Fibroblast of the conjunctiva (primary cell): ENCODE measurements at places on chromosomes 6 and 20.
A peak's percentile ranks its signal among the peaks of the same experiment; 100 is the strongest.

DNA sequence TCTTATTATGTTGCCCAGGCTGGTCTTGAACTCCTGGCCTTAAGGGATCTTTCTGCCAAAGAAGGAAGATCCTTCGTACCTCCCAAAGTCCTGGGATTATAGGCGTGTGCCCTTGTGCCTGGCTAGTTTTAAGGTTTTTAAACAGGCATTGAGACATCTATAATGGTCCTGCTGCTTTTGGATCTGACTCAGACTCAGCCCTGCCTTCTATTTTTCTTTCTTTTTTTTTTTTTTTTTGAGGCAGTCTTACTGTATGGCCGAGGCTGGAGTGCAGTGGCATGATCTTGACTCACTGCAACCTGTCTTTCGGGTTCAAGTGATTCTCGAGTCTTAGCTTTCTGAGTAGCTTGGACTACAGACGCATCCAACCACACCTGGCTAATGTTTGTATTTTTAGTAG is 73.7 kb downstream of the PHF20 start:
- DNase-seq, result no peak

GRCh38 chr20:1287306-1287705 is 21.2 kb downstream of the SNPH start:
- DNase-seq, result no peak

DNA sequence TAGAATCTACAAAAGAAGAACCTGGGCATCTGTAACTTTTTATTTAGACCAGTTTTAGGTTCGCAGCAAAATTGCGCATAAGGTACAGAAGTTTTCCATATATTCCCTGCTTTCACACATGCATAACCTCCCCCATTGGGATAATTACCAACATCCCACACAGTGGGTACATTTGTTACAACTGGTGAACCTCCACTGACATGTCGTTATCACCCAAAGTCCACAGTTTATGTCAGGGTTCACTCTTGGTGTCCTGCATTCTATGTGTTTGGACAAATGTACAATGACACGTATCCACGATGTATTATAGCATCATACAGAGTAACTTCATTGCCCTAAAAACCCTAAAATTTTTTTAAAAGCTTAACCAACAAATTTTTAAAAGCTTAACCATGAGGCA is 109.7 kb downstream of the SMLR1 start:
- no peak for DNase-seq

GRCh38 chr6:109255946-109256640 is 126.2 kb downstream of the CD164 start:
- DNase-seq, result no peak

DNA sequence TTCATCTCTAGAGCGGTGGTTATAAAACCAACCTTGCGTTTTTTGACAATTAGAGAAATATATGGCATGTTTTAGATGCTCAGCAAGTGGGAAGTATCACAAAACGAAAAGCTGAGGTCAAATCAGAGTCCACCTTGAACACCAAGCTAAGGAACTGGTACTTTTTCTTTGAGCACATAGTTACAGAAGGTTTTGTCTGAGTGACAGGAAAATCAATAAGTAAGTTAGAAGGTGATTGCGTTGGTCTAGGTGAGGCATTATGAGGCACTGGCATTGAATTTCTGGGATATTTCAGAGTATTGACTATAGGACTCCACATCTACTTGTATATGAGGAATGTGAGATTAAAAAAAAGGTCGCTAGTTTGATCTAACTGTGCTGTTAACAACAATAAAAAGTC is 597 bp upstream of the HINT3 start:
- DNase-seq, result no peak

DNA sequence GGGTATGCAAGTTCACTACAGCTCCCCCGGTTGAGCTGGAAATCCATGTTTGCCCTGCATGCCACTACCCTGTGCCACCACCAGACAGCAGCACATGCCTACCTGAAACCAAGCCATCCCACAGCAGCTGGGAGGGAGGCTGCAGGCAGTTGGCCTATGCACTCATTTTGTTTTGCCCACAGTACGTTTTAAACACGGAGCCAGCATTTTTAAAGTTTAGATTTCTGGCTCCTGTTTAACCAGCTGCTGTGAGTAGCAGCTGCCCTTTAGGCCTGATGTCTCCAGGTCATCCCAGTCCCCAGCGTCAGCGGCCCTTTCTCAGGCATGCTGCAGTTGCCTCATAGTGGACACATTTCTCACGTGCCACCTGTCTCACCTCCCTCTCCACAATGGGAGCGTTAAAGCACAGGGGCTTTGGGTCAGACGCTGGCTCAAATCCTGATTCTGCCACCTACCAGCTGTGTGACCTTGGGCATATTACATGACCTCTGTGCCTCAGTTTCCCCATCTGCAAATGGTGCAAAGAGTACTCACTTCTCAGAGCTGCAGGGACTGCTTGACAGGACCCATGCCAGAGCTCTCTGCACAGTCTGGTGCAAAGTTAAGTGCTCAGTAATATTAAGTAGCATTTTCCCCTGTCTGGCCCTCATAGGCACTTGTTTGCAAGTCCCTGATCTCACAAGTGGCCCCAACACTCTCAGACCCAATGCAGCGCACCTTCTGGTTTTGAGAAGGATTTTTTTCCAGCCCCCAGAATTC is 8.2 kb upstream of the UBE2V1 start:
- DNase-seq, result peak; percentile 30

DNA sequence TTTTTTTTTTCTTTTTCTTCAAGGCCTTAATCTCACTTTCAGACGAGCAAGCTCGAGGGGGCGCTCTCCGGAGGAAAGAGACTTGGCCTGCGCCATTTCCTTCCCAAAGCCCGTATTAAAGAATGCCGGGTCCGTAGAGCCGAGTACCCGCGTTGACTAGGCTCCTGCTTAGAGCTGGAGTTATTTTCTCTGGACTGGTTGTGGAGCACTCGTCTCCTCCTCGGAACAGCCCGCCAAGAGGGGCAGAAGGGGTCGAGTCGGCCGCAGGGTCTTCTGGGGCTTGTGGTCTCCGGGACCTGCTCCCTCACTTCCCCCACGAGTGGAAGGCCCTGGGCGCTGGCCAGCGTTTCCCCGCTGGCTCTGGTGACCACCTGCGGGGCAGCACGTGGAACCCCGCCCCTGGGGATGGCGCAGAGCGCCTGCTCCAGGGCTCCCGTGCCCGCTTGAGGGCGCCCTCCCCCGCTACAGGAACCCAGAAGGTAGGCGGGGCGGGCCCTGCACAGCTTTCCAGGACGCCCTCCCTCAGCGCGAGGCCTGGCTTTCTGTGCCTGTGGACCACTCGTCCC is 2.7 kb upstream of the MEI4 start:
- DNase-seq, result no peak

GRCh38 chr6:26270903-26271667 is 93.9 kb upstream of the BTN3A2 start:
- DNase-seq, result peak; percentile 91

DNA sequence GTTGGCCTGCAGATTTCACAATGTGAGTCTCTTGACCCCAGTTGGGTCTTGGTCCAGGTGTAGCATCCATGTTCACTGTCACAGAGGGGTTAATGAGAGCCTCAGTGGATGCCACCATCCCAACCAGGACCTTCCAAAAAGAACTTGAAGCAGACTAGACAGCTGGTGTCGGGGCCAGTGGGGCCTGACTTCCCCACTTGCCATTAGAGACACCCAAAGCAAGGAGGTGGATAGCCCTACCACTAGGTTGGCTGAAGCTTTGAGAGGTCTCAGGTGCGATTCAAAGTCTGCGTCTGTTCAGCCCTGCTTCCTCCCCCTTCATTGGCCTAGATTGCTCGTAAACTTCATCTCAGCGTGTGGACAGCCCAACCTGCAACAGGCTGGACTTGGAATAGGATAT is 196.4 kb upstream of the RREB1 start:
- no peak for DNase-seq

DNA sequence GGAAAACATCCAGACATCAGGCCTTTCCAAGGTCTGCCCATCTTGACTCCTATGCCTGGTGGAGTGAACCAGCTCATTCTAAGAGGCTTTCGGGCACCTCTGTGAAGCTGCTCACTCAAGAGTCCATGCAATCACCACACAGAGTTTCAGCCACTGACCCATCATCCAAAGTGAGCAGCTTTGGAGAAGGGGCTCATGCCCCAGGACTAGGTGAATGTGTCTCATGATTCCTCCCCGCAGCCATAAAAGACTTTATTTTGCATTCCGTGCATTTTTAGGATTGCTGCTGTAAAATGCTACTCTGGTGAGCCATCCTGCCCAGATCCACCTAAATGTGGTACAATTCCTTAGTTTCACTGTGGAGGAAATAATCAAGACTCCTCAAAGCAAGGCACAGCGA is 44.5 kb upstream of the EZR start:
- no peak for DNase-seq

DNA sequence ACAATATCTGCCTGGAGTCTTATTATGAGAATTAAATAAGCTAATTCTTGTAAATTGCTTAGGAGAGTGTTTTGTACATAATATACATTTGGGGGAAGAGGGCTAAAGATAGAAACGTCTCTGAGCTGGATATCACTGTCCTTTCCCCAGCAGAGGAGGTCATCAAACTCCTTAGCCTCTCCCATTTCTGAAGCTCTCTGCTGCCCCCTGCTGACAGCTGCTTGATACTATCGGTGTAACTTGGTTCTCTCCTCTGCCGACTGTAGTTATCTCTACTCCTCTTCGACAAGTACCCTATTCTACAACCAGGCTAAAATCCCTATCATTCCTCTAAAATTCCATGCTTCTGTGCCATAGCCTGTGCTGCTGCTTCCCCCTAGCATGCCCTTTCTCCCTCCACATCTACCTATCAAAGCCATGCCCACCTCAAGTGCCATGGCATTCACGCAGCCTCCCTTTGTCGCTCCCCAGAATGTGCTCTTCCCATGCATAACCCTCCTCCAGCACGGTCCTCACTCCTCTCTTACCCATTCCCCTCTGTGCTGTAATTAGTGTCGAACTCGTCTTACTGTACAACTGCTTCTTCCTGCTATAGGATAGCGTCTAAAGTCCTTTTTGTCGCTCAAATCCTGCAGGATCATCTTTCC is 101.2 kb downstream of the EPM2A start:
- peak; percentile 72 for DNase-seq

- no peak for DNase-seq
Observed at GRCh38 chr20:25541676-25542075, 43.7 kb downstream of the NINL start.

DNA sequence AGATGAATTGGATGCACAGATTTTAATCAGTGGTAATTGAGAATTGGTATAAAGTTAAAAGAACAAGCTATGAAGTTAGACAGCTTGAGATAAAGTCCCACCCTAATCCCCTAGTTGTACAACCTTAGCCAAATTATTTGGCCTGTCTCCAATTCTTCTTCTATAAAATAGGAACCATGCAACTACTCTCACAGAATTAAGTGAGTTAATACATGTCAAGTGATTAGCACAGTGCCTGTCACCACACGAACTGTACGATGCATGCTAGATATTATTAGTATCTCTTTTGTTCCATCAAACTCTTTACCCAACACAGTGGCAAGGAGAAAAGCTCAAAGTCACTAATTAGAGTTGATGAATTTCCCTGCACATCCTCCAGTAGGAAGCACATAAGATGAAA is 44.7 kb downstream of the MBOAT1 start:
- DNase-seq, result no peak

DNA sequence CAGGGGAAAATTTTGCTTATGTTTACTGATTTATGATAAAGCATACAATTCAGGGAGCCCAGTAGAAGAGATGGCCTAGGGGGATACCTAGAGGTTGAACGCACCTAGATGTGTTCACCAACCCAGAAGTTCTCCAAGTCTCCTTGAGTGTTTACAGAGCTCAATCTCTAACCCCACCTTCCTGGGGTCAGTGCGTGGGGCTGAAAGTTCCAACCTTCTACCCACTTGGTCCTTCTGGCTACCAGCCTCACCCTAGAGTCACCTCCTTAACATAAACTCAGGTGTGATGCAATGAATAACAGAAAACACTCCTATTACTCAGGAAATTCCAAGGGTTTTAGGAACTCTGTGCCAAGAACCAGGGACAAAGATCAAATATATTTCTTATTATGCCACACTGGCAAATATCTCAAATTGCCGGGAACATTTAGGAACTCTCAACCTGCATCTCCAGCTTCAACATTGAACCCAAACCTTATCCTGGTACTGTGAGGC is 26.4 kb downstream of the AFG1L start:
- DNase-seq, result no peak

GRCh38 chr6:168632694-168633093 is 191.7 kb downstream of the SMOC2 start:
- DNase-seq, result no peak

DNA sequence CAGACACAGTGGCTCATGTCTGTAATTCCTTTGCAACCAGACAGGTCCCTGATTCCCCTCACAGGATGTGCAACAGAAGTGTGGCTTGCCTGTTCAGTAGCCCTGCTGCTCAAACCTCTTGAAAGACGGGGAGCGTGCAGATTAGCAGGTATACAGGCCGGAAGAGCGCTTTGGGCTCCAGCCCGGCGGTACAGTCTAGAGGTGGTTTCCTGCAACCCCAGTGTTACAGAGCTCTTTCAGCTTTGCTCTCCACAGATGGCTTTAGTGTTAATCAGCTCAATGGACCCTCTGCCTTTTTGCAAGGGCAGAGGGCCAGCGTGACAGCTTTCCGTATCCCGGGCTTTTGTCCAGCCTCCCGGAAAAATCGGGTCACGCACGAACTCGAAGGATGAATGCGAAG is 67.2 kb upstream of the TNFRSF21 start:
- no peak for DNase-seq

- DNase-seq, result no peak
Observed at GRCh38 chr20:6026051-6026450, 27.8 kb downstream of the LRRN4 start.

DNA sequence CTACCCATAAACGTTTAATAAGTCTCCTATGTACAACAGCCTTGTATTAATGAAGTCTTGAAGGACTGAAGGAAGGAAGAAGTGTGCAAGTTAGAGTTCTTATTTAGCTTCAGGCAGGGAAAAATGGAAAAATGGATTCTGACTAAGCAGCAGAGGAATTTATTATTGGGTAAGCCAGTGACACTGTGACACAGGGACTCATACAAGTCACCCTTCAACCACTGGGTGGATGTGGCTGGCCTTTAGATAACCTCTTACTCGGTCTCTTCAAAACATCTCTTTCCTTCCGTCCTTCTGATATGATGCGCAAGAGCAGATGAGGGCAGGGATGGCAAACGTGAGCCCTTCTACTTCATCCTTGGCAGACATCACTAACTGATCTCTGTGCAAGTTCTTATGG is 145.6 kb downstream of the DHX35 start:
- DNase-seq, result no peak

DNA sequence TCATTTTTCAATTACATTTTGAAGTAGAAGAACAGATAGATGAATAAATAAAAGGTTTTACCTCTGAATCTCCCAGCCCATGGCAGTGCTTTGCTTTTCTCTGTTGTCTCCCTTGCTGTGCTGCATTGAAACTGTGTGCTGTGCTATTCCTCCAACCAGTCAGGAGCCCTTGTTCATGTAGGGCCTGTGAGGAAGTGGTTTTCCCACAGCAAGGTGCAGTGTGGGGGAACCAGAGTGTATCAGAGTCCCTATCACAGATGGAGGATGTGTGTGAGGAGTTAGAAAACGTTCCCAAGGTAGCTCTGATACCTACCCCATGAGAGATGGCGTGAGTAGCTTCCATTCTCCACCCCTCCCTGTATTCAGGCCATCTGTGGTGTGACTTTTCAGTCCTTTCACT is 72.8 kb upstream of the RALGAPA2 start:
- DNase-seq, result no peak
